Epithelial cell of prostate (primary cell): ENCODE measurements at places on chromosomes 6 and 20.

- DNase-seq = peak; percentile 73
Measured at GRCh38 chr6:122736163-122736562, 43.4 kb upstream of the FABP7 start.

DNA sequence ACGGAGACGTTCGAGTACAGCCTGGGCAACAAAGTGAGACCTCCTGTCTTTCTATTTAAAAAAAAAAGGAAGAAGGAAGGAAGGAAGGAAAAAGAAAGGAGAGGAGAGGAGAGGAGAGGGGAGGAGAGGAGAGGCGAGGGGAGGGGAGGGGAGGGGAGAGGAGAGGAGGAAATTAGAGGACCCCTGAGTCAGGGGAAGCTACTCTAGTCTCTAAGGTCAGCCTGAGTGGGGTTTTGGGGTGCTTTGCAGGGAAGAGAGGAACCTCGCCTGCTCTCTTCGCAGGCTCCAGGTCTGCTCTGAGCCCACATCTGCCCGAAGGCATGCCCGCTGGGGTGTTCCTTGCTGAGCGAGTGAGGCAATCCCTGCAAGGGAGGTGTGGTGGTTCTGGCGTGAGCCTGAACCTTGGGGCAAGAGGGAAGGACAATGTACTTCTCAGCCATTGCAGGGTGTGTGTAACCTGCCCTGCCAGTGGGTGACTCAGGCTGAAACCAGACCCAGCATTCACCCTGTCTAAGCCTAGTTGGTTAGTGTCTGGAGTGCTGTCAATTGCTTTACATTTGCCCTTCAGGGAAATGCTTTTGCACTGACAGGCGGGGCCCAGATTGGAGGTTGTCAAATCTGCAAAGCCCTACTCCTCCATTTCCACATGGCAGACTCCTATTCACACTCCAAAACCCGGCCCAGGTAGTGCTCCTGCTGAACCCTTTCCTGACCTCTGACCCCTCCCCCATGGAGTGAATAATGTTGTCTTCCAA is 15.3 kb upstream of the MMP9 start:
- DNase-seq = peak; percentile 99

GRCh38 chr6:93575495-93576267 is 156.3 kb upstream of the EPHA7 start:
- no peak for DNase-seq

DNA sequence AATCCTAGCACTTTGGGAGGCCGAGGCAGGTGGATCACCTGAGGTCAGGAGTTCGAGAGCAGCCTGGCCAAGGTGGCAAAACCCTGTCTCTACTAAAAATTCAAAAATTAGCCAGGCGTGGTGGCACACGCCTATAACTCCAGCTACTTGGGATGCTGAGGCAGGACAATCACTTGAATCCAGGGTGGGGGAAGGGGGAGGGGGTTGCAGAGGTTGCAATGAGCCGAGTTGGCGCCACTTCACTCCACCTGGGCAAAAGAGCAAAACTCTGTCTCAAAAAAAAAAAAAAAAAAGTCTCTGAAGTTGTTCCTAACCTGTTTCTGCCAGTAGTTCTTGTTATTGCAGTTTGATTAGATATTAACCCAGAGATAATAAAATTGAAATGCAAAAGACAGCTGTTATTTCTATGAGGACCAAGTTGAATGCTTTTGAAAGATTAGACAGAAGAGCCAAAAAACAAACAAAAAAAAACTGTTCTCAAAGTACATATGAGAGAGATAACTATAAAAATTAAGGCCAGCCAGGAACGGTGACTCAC is 22.6 kb downstream of the PIGU start:
- no peak for DNase-seq

DNA sequence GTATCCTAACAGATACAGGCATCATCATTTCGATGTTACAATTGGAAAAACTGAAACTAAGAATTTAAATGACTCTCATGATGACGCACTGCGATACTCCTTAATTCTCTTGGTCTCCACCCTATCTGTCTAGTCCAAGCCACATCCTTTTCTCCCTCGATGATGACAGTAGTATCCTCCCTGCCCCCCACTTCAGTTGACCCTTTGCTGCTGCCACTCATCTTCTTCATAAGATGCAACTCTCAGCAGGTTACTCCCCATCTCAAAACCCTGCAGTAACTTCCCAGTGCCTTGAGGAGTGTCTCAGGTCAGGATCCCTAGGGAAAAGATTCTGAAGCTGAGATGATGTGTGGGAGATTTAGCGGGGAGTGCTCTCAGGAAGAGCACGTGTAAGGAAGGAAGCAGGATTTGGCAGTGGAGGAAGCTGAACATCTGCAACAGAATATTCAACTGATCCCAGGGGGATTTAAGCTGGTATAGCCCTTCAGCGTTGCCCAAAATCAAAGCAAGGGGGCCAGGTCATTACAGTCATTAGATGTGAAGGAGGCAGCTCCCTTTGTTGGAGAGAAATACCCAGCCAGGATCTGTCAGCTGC is 16.1 kb downstream of the JPH2 start:
- no peak for DNase-seq

GRCh38 chr6:118740372-118740771 is 89.0 kb upstream of the CEP85L start:
- DNase-seq = no peak

- no peak for DNase-seq
Measured at GRCh38 chr6:45854149-45854742, 161.4 kb downstream of the CLIC5 start.

GRCh38 chr6:125477844-125478243 is 176.1 kb upstream of the HDDC2 start:
- no peak for DNase-seq
